Kidney epithelial cell (primary cell): ENCODE measurements at places on chromosomes 16 and 17.

DNA sequence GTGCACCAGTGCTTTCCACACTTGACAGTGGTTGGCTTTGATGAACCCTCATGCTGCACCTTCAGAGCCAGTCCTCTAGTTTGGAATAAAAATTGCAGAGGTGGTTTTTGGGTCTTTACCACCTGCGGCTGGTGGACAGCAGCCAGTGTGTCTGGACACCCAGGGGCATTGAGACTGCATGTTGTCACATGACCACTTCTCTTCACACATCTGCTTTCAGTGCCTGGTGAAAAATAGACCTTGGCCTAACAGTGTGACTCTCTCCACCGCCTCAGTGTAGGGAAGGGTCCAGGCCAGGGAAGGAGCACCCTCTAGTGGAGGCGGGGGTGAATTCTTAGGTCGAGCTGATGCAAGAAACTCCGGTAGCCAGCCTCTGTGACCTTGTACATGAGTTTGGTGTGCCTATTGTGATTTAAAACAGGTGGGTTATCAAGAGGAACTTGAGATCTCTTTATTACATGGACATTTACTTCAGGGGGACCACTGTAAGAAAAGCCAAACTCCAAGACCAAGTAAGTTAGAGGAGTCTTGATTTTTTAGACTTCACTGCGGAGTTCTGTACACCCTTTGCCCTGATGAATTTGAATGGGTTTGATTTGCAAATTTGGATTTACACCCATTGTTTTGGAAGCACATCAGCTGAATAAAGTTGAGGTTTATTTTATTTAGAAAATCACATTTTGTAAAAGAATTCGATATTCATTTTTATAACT lies 17.9 kb downstream of the GOSR2 start:
- DNase-seq = no peak

- DNase-seq = no peak
Observed at GRCh38 chr17:65495122-65496055, 66.1 kb downstream of the AXIN2 start.

- DNase-seq = no peak
Observed at GRCh38 chr17:4490109-4490591, 8.5 kb upstream of the SPNS2 start.

DNA sequence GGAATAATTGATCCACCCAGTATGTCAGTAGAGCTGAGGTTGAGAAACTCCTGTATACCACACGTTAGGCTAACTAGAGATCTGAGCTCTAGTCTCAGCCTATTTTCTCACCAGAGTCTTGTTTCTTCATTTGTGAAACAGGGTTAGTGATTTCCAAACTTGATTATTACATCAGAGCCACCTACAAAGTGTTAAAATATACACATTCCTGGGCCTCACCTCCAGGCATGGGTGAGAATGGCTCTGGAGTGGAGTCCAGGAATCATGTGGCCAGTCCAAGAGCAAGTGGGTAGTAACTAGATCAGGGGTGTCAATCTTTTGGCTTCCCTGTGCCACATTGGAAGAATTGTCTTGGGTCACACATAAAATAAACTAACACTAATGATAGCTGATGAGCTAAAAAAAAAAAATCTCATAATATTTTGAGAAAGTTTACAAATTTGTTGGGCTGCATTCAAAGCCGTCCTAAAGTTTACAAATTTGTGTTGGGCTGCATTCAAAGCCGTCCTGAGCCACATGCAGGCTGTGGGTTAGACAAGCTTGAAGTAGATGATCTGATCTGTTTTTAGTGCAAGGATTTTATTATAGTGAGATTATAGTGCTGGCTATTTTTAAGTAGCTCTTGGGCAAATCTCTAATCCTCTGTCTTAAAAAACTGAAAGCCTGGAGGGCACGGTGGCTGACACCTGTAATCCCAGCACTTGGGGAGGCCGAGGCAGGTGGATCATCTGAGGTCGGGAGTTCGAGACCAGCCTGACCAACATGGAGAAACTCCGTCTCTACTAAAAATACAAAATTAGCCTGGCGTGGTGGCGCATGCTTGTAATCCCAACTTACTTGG lies 20.4 kb downstream of the PRCD start:
- no peak for DNase-seq

DNA sequence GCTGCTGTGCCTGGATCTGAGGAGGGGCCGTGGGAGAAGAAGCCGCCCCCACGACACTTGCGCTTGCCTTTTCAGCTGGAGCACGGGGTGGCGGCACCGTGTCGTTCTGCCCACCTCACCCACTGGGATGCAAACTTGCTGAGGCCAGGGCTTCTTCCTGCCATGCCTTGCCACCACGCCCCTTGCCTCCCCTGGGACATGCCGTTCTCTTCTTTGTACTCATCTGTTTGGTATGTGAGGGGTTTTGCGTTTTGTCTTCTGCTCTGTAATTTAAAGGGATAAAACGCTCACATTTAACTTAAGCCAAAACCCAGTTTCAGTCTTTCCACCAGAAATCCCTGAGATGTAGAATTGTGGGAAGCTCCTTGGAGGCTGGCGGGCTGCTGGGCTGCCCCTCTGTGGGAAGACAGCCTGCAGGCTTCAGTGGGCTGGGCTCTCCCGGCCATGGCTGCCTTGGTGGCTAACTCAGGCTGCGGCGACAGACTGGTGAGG lies 180.2 kb downstream of the RPTOR start:
- DNase-seq = peak; percentile 53

- DNase-seq = no peak
Observed at GRCh38 chr16:10935226-10935915, 6.9 kb downstream of the DEXI start.

DNA sequence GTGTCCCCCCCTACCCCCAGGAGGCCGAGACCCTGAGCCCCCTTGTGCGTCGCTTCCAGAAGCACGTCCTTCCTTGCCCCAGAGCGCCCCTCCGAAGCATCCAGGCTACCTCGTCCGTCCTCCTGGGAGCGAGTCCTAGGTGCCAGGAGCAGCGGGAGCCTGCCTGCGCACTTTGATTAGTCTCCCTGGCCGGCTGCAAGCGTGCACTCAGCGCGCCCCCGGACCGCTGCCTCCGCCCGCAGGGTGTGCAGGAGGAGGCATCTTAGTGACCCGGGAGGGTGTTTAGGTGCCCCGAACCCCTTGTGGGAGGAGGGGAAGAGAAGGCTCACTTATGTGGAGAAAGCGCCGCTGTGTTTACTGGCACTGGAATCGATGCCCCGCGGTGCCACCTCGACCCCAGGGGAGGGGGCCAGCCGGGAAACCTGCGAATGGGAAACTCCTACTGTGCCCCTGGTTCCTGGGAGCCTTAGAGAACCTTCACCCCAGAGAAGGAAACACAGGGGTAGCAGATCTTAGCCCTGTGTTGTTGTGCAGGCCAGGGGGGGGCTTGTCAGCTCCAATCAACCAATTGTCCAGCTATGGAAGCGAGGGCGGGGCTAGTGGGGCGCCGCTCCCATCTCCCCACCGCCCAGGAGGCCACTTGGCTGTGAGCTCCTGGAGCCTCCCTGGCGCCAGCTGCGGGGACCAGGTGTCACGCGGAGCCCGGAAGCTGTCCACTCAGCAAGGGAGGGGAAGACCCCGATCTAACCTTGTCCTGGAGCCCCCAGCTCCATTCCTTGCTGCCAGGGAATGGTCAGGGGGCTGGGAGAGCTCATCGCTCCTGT lies 922.8 kb upstream of the EEF2KMT start:
- no peak for DNase-seq

DNA sequence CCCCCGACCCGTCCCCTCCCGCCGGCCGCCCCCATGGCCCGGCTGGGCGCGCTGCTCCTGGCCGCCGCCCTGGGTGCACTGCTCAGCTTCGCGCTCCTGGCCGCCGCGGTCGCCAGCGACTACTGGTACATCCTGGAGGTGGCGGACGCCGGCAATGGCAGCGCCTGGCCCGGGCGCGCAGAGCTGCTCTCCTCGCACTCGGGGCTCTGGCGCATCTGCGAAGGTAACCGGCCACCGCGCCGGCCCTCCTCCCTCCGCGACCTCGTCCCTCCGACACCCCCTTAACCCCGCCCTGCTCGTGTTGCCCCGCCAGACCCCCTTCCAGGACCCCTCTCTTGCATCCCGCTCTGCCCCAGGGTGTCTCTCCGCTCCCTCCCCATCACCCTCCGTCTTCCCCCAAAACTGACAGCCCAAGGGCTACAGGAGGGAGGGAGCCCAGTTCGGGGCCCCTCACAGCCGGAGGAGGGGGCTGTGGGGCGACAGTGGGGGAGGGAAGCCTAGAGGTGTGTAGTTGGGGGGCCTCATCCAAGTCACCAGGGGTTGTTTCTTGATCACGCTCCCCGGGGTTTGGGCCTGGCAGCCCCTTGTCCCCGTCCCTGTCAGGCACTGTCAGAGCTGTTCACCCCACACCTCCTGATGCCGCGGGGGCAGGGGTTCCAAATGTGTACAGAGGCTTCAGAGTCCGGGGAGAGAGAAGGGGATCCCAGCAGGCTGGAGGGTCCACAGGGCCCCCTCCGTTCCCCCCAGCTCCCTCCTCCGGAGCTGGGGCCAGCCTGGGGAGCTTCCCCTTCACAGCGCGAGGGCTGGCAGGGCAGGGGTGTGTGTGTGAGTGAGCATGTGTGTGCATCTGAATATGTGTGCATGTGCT lies 794 bp downstream of the TMEM235 start:
- no peak for DNase-seq
